ENCODE measurements at places on chromosomes 1 and 21.

GRCh38 chr21:34526618-34527290 is 14.7 kb upstream of the KCNE1 start:
- peak; percentile 98 for DNase-seq

- DNase-seq: no peak
Observed at GRCh38 chr1:12502336-12503109, 115.5 kb downstream of the DHRS3 start.

DNA sequence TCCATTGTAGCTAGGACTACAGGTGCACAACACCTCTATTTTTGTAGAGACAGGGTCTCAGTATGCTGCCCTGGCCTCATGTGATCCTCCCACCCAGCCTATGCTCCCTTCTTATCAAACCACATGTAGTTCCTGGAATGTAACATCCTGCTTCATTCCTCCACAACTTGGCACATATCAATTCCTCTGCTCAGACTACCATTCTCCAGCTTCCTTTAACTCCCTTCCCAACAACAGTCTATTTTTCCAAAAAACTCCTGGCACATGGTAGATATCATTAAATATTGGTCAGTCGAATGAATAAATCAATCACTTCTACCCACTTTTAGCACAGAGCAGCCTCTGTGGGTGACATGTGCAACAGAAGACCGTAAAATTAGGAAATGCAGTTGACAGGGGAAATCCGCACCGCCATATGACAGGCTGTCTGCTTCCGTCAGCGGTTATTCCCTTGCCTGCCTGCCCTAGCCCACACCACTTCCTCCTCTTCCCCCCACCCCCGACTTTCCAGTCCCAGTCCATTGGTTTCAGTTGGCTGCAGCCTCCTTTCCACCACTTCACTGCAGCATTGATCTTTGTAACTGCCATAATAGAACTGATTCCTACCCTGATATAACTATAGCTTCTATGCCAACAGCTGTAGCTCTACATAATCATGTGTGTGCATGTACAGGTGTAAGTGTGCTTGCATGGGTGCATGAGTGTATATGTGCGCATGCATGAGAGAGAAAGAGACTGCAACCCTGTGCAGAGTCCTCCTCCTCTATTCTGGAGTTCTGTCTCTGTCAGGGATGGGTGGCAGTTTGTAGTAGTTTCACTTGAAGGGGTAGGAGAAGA is 6.8 kb upstream of the AKR1A1 start:
- no peak for DNase-seq

- DNase-seq: no peak
Observed at GRCh38 chr1:234727018-234727940, 117.3 kb upstream of the IRF2BP2 start.

DNA sequence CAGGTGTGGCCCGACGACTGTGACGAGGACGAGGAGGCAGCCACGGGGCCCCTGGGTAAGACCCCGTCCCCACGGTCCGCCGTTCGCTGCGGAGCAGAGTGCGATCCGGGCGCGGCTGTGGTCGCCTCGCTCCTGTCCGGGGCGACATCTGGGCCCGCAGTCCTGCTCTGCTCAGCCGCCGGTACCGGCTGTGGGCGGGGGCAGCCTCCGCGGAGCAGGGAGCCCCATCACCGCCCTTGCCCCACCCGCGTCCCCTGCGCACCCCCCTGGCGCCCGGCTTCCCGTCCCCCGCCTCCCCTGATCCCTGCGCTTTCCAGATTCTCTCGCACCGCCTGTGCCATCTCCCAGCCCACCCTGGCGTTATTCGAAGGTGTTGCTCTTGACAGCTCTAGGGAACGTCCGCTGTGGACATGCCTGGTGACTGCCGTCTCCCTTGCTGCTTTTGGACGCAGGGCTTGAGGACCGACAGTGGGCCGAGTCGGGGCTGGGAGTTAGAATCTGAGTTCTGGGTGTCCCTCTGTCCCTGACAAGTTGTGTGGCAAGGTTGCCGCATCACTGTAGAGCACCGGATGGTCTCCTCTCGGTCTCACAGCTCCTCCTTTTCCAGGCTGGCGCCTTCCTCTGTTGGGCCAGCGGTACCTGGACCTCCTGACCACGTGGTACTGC is 596 bp downstream of the TOR3A start:
- no peak for DNase-seq

GRCh38 chr1:37137601-37138000 is 103.3 kb upstream of the GRIK3 start:
- DNase-seq: no peak

- DNase-seq: peak; percentile 0
Observed at GRCh38 chr1:106613068-106613467, 443.4 kb upstream of the PRMT6 start.

- no peak for DNase-seq
Observed at GRCh38 chr1:167294528-167294927, 73.8 kb downstream of the POU2F1 start.

All from COLO829 (cell line).